ENCODE measurements at places on chromosomes 5 and 9. TPM values are rescaled to one million over a fixed set of nuclear protein-coding genes. Genes with fewer than 3 reads are reported as not detected.

The TMEFF1 gene
- total RNA-seq, result 5.1 TPM

The PPP2R2B gene
- 0.17 TPM for total RNA-seq

The F2R gene
- total RNA-seq, result 170 TPM

The B4GALT7 gene
- 52.1 TPM for total RNA-seq

The POLR1E gene
- total RNA-seq, result 37.4 TPM

The MVB12B gene
- 3.8 TPM for total RNA-seq

The THG1L gene
- 21.4 TPM for total RNA-seq

The ST8SIA4 gene
- total RNA-seq, result 0.29 TPM

The CNTNAP3B gene
- total RNA-seq, result 1.2 TPM

The PCDHGB4 gene
- total RNA-seq, result 21.5 TPM

All from smooth muscle cell of trachea (primary cell).